ENCODE measurements at places on chromosomes 7 and 10. TPM values are rescaled to one million over a fixed set of nuclear protein-coding genes. Genes with fewer than 3 reads are reported as not detected.

The GSTK1 gene
- total RNA-seq, result 178 TPM

- no peak for DNase-seq
Measured at GRCh38 chr7:105202616-105203015, 186.1 kb downstream of the SRPK2 start.

GRCh38 chr7:110507832-110508231 lies 583.1 kb upstream of the LRRN3 start:
- no peak for DNase-seq

The FBXL13 gene
- 0.75 TPM for total RNA-seq

- no peak for DNase-seq
Measured at GRCh38 chr7:117777335-117778142, 95.7 kb downstream of the CTTNBP2 start.

- DNase-seq, result no peak
Measured at GRCh38 chr10:2150288-2150687, 413.0 kb upstream of the ADARB2 start.

The AKR1D1 gene
- 93.9 TPM for total RNA-seq

DNA sequence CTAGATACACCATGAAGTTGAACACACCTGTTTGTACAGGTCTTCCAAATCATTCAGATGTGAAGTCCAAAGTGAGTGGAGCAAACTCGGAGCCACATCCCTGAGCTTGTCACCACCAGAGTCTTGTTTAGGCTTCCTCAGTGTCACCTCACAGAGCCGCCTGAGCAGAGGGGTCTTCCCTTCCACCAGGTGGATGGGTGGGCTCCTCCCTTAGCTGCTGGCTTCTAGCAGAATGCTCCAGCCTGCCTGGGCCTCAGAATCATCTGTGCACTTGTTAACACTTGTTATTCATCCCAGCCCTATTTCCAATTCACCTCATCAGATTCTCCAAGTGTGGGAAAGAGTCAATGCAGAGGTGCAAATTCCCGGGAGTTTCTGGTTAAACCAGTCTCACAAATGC lies 32.5 kb downstream of the C10orf71 start:
- DNase-seq, result no peak

GRCh38 chr7:151082141-151083070 lies 887 bp downstream of the TMUB1 start:
- DNase-seq, result no peak

DNA sequence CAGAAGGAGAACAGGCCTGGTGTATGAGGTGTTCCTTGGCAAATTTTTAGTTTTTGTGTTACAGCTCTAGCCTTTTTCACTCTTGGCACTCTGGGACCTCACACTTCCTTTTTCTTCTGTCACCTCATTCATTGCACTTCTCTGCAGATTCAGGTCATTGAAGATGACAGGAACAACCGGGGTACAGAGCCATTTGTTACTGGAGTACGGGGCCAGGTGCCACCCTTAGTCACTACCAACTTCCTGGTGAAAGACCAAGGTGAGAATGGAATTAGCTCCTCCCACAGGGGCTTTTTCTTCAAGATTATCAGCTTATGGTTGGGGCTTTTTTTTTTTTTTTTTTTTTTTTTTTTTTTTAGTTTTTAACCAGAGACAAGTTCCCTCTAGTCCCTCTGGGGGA lies 18.5 kb upstream of the CHCHD1 start:
- no peak for DNase-seq

The MRC1 gene
- total RNA-seq, result 34.6 TPM

The RPEL1 gene
- not detected for total RNA-seq

The ZNF783 gene
- 2.0 TPM for total RNA-seq
